ENCODE measurements at places on chromosomes 6 and 20.

DNA sequence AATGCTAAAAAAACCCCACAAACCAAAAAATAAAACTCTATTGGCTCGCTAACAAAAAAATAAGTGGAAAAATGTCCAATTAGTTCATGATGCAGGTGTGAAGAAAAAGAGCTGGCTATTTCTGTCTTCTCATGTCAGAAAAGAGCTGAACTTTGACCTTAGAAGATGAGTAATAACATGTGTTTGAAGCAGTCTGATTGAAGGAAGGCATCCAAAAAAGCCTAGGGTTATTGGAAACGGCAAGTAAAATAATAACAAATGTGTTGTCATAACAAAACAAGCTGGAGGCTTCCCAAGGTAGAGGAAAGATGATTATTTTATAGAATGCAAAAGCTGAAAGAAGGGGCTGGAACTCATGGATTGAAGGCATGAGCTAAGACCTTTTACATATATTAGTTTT lies 94.4 kb upstream of the FAM184A start:
- DNase-seq = no peak

DNA sequence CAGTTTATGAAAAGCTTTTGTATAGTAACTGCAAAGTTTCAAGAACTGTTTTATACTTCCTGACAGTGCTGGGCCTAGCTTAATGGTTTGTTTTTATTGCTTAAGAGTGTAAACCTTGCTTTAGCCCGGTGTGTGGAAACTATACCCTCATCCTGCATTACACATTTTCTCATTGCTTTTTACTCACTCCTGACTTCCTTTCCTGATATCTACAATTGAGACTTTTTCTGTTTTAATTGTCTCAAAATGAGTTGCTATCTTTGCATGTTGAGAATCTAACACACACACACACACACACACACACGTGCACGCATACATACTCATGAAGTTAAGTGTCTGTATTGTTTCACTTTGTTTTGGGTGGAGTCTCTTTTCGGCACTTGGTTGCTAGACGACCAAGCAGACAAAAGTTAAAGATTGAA lies 16.7 kb downstream of the BMP2 start:
- no peak for DNase-seq

DNA sequence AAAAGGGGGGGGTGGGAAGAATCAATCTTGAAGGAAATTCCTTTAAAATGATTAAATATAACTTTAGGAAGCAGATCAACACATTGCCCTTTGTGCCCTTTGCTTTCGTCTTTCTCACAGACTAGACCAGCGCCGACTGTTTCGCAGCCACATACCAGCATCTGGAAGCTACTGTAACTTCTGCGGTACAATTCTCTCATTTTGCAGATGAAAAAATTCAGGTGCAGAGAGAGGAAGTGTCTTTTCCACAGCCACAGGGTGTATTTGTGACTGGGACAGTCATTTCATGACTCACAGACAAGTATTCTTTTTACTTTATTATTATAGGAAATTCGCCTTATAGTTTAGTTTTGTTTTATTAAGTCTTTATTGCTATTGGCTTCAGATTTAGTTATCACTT lies 84.2 kb downstream of the UST start:
- DNase-seq = no peak

- DNase-seq = no peak
These were observed 67.4 kb upstream of the HINT3 start for GRCh38 chr6:125888989-125889656.

GRCh38 chr6:170361335-170361734 lies 54.8 kb downstream of the FAM120B start:
- no peak for DNase-seq

- no peak for DNase-seq
These were observed 163.4 kb upstream of the DEFB112 start for GRCh38 chr6:50213146-50213545.

DNA sequence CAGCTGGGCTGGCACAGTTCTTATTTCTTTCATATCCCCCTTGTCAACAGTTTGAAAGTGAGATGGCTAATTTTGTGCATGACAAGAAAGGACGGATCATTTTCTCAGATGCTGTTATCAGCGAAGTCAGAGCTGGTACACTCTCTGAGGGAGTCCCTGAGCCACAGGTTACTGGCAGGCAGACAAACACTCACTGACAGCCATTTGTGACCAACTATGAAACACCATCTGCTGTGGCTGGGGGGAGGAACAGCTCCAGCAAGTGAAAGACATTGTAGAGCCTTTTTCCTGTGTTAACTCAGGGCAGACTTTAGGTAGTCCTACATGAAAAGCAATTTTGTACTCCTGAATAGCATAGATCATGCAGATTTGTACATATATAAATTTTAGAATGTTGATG lies 22.2 kb downstream of the OLIG3 start:
- DNase-seq = peak; percentile 73

GRCh38 chr20:35146299-35146919 lies 727 bp downstream of the EDEM2 start:
- DNase-seq = no peak

- DNase-seq = peak; percentile 17
These were observed 1.2 kb downstream of the AKAP12 start for GRCh38 chr6:151240791-151241642.

Data from NCI-H1694 (cell line).